ENCODE measurements at places on chromosomes 3 and 15. TPM values are rescaled to one million over a fixed set of nuclear protein-coding genes. Genes with fewer than 3 reads are reported as not detected.
A peak's percentile ranks its signal among the peaks of the same experiment; 100 is the strongest.

GRCh38 chr15:74540161-74540760 is 759 bp upstream of the ARID3B start:
- peak; percentile 7 for DNase-seq

DNA sequence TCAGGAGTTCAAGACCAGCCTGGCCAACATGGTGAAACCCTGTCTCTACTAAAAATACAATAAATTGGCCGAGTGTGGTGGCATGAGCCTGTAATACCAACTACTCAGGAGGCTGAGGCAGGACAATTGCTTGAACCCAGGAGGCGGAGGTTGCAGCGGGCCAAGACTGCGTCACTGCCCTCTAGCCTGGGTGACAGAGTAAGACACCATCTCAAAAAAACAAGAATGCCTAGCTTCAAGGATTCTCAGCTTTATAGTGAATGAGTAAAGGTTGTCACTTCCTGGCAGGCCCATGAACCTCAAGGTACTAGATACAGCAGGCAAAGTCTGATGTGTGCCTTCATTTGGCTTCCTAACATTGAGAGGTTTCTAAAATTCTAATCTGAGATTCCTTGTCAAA is 14.4 kb downstream of the THOC7 start:
- DNase-seq = no peak

GRCh38 chr15:66718220-66718988 is 16.4 kb downstream of the SMAD6 start:
- DNase-seq = no peak

The PDCD6IP gene
- total RNA-seq = 106 TPM

The GPR149 gene
- total RNA-seq = not detected

The FEZF2 gene
- total RNA-seq = not detected

Measured in dermis microvascular lymphatic vessel endothelial cell (primary cell).